ENCODE measurements at places on chromosomes 2 and 18.
A peak's percentile ranks its signal among the peaks of the same experiment; 100 is the strongest.

- DNase-seq = no peak
Measured at GRCh38 chr2:75798569-75798968, 87.9 kb upstream of the GCFC2 start.

DNA sequence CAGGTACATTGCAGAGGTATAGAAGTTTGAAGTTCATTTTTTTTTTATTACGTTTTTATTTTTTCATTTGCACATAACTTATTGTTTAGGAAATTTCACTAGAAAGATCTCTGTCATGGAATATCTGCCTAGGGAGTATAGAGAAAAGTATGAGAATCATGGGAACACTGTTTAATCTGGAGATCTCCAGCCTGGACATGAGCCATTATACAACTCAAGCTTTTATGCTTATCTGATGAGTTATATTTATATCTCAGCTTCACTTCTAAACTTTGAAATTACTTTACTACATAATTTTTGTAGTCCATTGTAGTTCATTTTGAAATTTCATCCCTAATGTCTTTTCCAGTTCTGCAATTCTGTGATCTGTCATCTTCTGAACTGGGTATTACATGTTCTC is 515.6 kb downstream of the ERBB4 start:
- no peak for DNase-seq

GRCh38 chr2:183035298-183035953 is 2.8 kb downstream of the NCKAP1 start:
- DNase-seq = no peak

- no peak for DNase-seq
Measured at GRCh38 chr2:7456762-7457161, 539.5 kb downstream of the RNF144A start.

DNA sequence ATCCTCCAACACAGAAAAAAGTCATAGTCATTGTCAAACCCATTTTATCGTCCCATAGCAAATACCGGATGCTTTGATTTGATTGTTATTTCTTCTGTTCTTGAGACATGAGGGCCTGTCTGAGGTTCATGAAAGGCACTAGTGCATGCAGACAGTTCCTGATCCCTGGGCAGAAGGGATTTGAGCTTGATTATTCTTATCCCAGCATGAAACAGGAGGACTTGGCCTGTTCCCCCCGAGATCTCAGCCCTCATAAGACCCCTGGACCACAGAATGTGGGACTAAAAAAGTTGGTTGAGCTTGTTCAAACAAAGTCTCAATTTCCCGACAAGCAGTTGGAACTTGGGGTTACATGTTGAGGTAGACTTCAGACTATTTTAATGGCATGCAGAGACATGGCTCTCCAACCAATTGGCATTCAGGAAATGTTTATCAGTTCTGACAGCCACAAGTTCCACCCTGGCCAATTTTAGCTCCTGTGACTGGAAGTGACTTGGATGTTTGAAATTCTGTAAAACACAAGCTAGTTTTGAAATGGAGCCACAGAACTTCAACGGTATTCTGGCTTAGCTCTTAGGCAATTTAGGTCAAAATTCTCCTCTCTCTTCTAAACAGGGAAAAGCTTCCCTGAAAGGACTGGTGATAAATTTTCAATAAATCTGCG is 366.9 kb upstream of the SLC14A2 start:
- DNase-seq = no peak

GRCh38 chr2:10132996-10133647 is 10.6 kb downstream of the RRM2 start:
- no peak for DNase-seq

DNA sequence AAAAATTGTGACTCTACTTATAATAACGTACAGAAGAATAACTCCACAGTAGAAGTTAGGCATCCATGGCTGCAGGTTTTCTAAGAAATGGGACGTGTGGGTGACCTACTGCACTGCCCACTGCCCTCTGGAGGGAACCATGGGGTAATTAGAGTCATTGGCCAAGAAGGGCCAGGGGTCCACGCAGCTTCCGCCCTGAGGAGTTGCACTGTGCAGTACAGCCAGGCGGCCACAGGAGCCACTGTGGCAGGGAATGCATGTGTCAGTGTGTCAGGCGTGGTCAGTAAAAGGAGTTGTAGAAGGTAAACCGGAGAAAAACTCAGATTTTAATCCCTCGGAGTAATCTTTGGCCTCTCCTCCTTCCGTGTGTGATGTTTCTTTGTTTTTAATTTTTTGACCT is 24.8 kb downstream of the NCK2 start:
- no peak for DNase-seq

DNA sequence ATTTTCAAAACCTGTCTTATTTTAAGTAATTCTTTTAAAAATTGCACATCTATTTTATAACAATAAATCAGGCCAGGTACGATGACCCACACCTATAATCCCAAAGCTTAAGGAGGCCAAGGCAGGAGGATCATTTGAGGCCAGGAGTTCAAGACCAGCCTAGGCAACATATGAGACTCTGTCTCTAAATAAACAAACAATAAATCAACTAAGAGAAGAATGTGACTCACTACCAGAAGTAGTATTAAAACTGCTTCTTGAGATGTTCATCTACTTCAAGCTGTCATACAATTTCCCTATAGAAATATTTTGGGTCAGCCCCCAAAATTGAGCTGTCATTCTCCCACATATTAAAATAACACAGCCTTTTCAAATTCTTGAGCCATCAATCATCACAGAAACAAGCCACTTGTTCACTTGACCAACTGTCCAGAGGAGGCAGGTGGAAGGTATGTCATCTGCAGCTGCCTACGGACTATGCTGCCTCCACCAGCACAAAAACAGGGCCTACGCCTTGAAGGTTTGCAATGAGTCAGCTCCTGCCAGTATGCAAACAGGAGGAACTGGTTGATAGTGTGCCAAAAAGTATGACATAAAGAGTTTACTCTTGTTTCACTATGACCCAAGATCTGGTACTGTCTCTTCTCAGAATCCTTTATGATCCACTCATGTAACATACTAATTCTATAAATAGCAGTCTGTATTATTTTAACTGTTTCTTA is 33.6 kb downstream of the KIDINS220 start:
- peak; percentile 34 for DNase-seq

DNA sequence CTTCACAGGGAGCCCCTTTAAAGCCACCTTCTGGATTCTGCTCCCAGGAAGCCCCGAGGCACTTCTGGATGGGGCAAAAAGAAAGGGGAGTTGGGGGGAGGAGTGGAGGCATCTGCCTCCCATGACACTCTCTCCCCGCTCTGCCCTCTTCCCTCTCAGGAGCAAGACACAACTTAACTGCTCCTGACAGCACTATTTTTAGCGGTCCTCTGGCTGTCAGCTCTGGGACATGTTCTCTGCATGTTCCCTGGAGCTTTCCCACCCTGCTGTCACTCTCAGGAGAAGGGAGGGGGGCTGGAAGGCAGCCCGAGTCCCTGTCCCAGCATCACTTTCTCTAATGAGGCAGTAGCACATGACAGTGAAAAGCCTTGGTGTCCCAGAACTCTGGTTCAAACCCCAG is 32.3 kb downstream of the PLB1 start:
- DNase-seq = no peak

DNA sequence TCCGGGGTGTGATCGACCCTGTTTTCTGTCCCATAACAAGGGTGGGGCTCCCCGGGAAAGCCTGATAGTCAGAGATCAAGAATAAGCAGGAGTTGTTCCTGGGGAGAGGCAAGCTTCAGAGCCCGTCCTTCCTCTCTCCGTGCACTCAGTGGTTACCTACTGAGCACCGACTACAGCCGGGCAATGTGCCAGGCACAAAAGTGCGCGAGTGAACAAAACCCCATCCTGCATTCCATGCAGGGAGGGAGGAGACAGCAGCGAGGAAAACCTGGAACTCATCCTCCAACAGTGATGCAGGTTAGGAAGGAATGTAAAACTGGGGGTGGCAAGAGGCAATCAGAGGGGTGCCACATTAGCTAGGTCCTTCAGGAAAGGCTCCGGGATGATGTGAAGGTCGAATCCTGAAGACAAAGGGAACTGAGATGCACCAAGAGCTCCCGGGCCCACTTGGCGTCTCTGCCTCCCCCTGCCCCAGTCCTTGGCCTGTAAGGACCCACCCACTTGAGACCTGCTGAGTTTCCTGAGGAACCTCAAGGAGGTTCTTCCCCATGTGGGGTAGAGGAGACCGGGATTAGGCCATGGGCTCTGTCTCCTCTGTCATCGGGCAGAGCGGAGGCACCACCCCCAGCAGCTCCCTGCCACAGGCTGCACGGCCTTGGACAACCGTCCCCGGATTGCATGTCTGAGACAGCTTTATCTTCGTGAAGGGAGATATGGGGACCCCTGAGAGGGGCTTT is 198.2 kb downstream of the NDUFA10 start:
- no peak for DNase-seq

GRCh38 chr2:169709981-169710380 is 15.7 kb downstream of the PHOSPHO2 start:
- no peak for DNase-seq

- DNase-seq = no peak
Measured at GRCh38 chr2:194735837-194736542, 921.0 kb upstream of the SLC39A10 start.

- DNase-seq = no peak
Measured at GRCh38 chr2:176493909-176494308, 224.7 kb downstream of the MTX2 start.

- no peak for DNase-seq
Measured at GRCh38 chr18:35051641-35052377, 10.6 kb downstream of the MAPRE2 start.

DNA sequence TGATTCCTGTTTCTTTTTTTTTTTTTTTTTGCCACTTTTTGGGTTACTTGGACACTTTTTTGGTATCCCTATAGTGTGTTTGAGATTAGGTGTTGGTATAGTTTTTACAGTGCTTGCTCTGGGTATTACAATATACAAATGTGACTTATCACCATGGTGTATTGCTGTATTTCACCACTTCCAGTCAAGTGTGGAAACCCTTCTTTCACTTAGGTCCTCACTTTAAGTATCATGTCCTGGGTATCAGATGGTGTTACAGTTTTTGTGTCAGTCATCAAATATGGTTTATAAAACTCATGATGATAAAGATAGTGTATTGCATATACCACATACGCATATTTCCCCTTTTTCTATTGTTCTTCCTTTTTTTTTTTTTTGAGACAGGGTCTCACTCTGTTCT is 1.8 kb downstream of the ATP9B start:
- no peak for DNase-seq

DNA sequence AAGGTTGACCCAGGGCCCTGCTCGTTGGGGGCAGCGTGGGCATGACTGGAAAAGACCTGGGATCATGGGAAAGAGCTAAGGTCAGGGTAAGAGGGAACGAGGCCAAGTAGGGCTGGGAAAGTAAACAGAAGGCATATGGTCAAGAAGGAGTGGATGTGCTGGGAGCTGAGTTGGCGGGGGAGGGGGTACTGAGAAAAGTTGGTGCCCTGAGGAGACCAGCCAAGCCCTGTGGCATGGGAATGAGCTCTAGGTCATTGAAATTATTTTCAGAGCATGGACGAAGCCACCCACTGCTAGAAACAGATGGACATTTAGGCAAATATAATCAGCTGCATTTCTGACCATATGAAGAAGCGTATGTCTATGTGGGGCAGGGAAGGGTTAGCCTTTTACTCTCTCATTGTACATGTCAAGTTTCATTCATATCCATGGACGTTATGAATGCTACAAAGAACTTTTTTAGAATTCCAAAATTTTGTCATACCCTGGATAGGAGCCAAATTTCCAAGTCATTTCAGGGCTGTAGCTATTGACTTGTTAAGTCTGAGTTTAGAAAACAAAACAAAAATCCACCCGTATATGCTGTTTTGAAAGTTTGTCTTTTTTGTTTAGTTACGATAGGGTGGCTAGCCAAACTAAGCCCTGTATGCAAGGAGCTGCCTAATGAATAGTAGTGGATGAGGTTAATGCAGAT is 19.1 kb downstream of the MAPRE2 start:
- DNase-seq = no peak

DNA sequence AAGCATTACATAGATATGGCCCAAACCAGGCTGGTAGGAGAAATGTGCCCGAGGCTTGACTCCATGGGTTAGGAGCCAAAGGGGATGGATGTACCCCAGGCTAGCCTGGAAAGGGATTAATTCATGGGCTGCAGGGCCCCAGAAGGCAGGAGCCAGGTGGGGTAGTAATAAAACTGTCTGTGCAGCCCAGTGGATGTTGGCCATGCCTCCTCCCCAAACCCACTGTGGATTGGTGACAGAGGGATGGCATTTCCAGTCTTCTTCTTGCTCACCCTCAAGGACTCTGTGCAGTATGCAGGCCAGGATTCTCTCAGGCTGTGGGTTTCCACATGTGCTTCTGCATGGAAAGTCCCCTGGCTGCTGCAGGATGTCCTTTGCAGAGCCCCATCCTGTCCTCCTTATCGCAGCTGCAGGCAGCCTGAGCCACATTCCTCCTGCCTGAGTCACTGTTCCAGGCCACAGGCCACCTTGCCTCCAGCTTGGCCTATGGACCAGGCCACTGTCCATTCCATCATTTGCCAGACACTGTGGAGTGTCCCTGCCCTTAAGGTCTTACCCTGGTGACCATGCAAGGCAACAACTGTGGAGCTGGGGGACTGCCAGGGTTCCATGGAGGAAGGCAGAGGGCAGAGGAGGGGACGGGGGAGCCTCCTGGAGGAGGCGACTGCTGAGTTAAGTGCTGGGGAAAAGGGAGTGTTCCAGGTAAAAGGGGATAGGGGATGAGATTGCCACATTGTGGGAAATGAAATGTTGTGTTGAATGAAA is 38.9 kb downstream of the INO80C start:
- DNase-seq = no peak

DNA sequence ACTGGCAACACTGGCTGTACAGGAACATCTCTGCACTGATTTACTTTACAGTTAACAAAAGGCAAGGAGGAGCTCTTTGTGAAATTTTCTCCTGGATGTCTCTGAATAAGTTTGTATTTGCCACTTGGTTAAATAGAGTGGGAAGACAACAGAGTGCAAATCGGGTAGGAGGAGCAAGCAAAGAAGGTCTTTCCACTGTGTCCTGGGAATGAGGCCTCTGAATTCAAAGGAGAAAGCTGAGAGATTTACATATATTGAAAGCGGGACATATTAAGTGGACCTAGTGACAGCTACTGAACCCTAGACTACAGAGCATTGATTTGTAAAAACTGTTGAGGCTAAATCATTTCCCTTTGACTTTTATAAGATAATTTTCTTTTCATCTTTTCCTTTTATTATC is 117.4 kb upstream of the CHRNA1 start:
- no peak for DNase-seq

GRCh38 chr2:197122821-197123220 is 187.8 kb downstream of the ANKRD44 start:
- DNase-seq = no peak

DNA sequence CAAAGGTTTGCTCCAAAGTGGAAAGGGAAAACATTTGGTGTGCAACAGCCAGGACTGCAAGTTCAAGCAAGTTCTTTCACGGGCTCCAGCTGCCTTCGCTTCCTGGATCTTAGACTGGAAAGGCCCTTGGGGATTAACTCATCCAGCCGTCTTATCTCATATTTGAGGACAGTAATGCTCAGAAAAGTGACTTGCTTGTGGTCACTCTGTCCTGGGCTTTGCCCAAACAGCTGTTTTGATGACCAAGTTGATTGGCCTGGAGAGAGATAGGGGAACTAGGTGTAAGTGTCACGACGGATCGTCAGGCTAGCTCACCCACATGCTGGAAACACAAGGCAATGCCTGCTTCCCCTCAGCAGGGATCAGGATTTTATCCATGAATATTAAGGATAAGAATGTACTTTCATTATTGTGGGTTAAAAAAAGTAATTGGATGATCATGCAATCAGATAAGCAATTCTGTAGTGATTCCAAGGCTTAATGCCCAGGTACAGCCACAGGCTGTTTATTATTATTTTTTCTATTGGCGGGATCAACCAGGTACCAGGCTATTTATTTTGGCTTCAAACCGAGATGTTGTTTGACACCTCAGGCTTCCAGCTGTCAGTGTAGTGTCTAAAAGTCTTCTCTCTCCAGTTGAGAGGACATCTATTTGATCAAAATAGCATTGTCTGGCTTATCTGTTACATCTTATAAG is 162.5 kb upstream of the EPAS1 start:
- DNase-seq = no peak

- no peak for DNase-seq
Measured at GRCh38 chr2:108968619-108969018, 20.4 kb downstream of the EDAR start.
